ENCODE measurements at places on chromosomes 6 and 20.

DNA sequence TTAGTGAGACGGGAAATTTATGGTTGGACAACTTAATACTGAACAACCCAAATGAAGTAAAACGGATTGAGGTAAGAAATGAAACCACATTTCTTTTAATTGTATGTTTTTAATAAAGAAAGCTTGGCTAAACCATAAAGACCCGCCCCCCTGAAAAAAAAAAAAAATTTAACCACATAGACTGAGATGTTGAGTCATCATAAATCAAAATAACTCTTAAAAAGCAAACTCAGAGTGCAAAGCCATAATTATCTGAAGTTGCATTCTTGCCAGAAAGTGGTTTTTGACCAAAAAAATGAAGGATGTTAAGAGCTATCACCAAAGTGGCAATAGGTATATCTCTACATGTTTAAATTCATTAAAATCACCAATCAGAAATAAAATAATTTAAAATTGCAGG, 101.8 kb upstream of the COL21A1 start:
- DNase-seq = no peak

GRCh38 chr6:104418125-104418524, 441.6 kb downstream of the HACE1 start:
- no peak for DNase-seq

DNA sequence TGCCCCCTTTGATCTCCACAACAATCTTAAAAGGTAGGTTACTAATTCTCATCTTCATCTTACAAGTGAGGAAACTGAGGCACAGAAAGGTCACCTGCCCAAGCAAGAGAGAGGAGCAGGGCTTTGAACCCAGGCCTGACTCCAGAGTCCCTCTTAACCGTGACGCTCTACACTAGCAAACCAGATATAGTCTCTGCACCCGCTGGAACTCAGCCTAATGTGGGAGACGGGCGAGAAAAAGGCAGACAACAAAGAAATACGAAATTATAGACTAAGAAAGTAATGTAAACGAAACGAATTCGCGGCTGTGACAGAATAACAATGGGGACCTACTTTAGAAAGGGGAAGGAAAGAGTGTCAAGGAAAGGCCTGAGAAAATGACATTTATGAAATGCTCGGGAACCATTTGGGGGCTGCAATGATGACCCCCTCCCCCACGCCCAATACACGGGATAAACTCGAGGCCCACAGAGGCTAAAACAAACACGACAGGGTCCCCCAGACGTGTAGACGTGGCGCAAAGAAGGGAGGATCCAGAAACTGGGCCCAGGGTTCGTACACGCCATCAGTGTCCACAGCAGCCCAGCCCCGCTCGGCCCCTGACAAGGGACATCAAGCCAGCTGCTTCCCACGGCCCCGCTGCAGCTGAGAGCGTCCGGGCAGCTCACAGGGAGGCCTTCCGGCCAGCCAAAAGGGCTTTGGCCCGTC, 637 bp downstream of the TRPC4AP start:
- no peak for DNase-seq

DNA sequence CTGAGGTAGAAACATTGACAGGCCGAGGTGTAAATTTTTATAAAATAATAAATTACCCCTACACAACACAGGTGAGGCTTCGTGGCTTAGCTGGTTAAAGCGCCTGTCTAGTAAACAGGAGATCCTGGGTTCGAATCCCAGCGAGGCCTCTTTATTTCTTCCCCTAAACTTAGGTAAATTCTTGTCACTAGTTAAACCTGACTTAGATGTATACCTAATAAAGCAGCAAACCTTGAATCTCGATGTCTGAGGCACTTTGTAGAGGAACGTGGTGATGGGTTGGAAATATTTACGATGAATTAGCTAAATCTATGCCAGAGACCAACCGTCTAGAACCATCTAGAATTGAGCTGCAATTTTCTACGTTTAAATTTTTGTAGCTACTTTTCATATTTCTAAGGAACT, 185.6 kb downstream of the OR2B2 start:
- peak; percentile 71 for DNase-seq

DNA sequence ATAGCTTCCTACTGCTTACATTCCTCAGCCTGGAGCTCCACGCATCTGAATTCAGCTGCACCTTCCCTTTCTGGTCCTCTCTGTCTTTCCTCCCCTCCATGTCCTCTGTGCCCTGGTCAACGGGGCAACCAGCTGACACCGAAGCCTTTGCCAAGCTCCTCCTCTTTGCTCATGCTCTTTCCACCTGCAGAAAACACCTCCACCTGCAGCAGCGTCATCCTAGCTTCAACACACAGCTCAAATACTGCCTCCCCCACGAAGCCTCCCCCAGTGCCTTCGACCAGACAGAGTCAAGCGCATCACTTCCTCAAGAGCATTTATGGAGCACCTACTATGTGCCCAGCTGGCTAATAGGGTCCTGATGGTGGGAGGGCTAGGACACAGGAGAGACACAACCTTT, 9.2 kb downstream of the CDH22 start:
- no peak for DNase-seq

DNA sequence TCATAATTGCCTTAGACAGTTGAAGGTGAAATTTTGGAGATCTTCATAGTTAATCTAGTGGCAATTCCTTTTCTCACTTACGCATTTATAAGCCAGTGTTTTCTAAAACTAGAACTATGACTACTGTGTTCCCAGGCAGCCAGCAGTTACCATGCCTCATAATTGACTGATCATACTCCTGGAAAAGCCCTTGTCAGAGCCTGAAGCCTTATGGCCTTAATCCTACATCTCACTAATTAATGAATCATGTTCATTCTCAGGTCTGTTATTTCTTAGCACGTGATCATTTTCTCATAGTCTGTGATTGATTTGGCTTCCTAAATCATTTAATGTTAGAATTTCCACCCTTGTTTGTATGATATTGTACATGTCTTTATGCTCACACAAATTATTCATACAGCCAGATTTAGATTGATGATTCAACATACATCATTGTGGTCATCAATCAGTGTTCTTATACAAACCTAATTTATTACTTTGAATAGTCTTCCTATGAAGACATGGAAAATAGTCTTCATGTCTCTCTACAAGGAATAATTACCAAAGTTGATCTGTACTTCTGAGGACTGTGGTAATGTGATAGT, 132.6 kb upstream of the ASCC3 start:
- no peak for DNase-seq

DNA sequence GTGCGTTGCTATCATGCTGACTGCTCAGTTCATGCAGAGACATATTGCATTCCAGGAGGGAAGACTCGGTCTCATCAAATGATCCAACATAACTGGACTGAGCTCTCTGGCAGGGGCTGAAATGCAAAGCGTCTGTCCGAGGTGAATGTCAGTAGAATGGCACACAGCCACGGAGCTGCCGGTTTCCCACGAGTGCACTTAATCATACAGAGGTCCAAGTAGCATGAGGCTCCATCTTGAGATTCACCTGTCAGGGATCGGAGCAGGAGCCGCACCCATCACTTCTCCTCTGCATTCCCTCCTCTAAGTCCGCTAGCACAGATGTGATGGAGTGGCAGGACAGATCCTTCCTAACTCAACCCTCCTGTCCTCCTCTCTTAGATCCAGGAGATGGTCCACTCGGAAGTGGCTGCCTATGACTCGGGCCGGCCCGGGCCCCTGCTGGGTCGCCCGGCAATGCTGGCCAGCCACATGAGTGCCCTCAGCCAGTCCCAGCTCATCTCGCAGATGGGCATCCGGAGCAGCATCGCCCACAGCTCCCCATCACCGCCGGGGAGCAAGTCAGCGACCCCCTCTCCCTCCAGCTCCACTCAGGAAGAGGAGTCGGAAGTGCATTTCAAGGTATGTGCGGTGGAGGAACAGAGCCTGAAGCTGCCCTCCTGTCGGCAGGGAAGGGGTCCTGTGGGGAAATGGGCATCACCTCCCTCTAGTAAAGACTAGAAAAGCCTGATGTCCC, 135.9 kb downstream of the JPH2 start:
- DNase-seq = no peak

DNA sequence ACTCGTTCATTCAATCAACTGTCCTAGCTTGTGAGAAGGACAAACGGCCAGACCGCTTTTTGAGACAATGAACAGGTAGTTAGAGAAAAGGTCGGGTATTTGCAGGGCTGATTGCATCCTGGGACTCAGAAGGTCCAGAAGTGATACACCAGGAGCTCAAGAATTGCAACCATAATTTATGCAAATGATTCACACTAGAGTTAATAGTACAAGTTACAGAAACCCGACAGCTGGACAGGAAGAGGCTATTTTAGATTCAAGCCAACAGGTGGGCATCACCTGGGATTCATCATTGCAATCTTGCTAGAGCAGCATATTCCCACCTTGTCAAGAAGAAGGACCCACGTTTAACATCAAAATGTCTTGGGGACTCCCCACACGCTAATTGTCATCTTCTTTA, 83.5 kb downstream of the TNFAIP3 start:
- no peak for DNase-seq

GRCh38 chr6:41022294-41022693, 16.7 kb downstream of the UNC5CL start:
- no peak for DNase-seq

DNA sequence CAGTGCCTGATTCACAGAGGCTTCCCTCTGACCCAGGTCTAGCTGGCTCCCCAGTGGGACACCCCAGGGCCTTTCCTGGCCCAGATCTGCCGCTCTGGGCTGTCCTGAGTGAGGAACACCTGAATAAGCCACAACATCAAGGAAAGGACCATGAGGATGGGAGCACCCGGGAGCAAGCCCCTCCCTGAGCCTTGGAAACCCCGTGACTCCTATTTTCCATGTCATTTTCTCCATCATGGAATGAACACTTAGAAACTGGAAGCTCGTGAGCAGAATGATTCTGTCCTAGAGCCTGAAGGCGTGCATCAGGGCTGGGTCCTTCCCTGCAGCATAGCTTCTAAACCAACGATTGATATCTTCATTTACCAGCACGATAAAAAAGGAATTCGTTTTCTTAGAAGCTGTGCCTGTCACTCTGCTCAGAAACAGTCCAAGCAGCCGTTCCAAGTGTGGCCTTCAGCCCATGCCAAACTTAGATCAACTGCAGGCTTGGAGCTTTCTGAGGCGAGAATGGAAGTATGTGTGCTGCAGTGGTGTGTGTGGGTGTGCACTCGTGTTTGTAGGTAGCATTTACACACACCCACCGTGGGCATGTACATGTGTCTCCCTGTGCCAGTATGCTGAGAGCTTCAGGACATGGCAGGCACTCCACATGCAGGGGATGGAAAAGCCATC, 83.2 kb upstream of the FOXC1 start:
- no peak for DNase-seq

- no peak for DNase-seq
Observed at GRCh38 chr6:134674562-134674961, 275.3 kb downstream of the ALDH8A1 start.

- DNase-seq = no peak
Observed at GRCh38 chr20:37571033-37571432, 43.4 kb upstream of the BLCAP start.

DNA sequence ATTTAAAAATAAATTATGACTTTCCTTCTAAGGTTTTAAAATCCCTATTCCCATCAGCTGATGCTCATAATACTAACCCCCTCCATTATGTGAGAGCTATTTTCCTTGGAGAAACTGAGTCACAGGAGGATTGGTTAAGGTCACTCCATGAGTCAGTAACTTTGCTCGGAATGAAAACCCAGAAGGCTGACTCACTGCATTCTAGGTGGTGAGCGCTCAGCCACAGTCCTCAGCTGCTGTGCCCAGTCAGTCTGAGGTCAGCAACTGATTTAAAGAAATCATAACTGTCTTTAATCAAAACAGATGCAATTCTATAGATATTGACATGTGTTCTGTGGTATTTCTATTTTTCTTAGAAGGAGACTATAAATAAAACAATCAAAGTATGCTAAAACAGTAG, 359.2 kb downstream of the GJA1 start:
- DNase-seq = peak; percentile 85

DNA sequence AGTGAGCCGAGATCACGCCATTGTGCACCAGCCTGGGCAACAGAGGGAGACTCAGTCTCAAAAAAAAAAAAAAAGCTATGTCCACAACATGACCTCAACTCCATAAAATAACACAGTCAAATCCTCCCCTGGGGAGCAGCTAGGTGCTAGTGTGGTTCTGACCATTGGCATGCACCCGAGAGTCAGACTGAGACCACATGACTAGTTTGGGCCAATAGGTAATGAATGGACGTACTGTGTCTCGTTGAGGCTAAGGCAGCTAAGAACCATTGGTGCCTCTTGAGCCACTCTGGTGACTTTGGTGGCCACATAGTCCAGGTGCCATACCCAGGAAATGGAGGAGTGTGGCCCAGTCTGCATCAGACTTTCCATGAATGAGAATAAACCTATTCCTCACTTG, 40.3 kb downstream of the ATP9A start:
- DNase-seq = no peak

DNA sequence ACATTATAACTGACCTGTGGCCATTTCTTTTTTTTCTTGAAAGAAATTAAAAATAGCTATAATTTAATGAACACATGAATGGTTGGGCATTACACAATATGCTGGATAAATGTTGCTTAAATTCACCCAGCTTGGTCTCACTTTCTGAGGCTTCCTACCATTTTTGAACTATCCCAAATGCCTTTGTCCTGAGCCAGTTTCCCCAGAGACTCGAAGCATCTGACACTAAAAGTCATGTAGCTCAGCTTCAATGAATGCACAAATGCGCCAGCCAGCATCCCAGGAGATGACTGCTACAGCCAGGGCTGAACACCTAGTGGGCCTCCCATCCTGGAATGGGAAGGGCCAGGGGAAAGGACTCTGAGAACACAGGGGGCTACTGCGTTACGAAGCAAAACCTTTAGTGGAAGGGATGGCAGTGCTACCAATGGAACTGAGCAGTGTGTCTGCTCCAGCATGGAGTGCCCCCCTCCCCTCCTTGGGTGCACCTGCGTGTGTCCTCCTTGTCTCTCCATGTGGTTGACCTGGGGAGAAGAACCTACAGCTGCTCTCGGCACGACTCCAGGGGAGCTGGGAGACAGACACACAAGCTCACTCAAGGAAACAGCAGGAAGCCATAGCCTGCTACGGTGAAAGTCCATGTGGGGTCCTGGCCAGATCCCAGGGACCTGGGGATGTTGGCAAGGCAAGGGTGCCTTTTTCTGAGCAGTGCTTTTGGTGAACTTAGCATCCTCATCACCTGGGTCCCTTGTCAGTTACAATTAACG, 60.9 kb downstream of the IRF4 start:
- no peak for DNase-seq

GRCh38 chr6:1598886-1599285, 10.8 kb upstream of the FOXC1 start:
- no peak for DNase-seq

- DNase-seq = no peak
Observed at GRCh38 chr20:60036746-60037499, 78.7 kb downstream of the CDH26 start.

- DNase-seq = no peak
Observed at GRCh38 chr6:113719545-113719944, 137.6 kb upstream of the MARCKS start.

DNA sequence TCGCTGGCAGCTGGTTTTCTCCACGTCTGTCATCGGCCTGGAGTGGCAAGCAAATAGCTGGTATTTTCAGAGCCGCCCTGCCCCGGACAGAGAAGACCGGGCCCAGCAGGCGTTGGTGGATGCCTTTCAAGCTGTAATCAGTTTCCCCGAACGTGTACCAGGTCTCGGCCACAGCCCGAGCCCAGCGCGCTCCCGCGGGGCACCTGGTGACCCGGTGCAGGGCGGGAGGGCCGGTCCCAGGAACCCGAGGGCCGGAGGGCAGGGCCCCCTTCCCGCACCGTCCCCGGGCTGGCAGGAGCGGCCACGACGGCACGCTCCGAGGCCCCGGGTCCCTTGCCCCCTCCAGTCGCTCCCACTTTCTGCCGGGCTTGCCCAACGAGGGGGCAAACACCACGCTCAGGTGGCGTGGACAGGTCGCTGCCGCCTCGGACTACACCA, 348 bp upstream of the PYGB start:
- no peak for DNase-seq

- no peak for DNase-seq
Observed at GRCh38 chr6:166623318-166623717, 3.7 kb downstream of the RPS6KA2 start.

All from Panc1 (cell line).